HFFc6 (cell line): ENCODE measurements at places on chromosomes 7 and 10.

GRCh38 chr10:119263951-119264617, 56.7 kb downstream of the GRK5 start:
- no peak for DNase-seq

- no peak for DNase-seq
Observed at GRCh38 chr7:50538478-50538877, 26.7 kb downstream of the DDC start.

GRCh38 chr10:24791084-24791726, 67.5 kb upstream of the ARHGAP21 start:
- no peak for DNase-seq

- peak; percentile 71 for DNase-seq
Observed at GRCh38 chr10:103451091-103451813, 918 bp downstream of the CALHM2 start.

DNA sequence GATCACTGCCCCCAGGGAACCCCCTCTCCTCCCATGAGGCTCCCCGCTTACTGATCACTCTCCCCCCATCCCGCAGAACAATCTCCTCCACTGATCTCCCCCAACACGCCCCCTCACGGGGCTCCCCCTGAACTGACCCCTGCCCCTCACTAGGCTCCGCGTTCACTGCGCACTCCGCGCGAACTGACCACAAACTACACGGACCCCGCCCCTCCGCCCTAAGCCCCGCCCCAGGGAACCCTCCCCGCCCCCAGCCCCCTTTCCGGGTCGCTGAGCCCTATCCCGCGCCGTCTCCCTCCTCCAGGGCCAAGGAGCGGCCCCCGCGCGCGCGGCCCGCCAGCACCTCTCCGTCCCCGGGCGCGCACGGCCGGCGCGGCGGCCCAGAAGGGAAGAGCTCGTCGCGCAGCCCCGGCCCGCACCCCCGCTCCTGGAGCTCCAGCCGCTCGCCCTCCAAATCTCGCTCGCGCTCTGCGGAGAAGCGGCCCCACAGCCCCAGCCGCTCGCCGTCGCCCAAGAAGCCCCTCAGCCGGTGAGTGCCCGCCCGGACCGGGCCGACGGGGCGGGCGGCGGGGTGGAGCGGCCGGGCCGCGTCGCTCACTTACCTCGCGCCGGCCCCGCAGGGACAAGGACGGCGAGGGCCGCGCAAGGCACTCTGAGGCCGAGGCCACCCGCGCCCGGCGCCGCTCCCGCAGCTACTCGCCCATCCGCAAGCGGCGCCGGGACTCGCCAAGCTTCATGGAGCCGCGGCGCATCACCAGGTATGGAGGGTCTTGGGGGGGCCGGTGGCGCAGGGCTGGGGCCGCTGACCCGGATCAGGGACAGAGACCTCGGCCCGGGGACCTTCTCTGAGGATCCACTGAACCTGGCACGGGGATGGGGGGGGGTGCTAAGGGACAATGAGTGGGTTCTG, 19.9 kb upstream of the HSPB1 start:
- no peak for DNase-seq

DNA sequence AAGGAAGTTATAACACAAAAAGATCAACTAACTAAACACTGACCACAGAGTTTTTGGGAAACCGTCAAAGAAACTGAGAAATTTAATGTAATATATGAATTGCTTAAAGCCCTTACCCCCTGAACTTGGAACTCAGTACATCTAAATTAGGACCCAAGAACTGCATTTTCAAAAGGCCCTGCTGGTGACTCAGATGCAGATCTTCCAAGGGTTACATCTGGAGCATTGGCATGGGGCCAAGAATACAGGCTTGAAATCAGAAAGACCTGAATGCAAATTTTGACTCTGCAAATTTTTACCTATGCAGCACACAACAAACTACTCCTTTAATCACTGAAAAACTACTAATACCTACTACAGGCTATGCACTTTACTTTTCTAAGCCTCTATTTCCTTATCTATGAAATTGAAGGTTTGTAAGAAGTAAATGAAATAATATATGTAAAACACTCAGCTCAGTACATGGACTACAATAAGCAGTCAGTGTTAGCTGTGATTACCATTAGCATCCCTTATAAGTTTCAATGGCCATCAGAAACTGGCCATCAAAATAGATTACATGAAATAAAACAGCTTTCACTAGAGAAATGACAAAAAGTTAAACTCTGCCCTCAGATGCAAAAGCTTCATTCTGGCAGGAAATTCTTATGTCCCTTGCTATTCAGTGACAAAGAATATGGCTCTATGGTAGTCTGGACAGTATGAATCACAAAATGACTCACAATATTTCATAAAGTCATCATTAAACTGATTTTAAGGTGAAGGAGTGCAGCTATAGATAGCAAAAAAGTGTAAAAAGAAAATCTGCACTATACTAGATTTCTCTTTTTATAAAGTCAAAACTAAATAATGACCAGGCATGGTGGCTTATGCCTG, 43.6 kb downstream of the NSUN6 start:
- peak; percentile 69 for DNase-seq

GRCh38 chr7:111886233-111886632, 320.0 kb downstream of the DOCK4 start:
- no peak for DNase-seq

- DNase-seq, result peak; percentile 98
Observed at GRCh38 chr7:105830405-105831301, 45.7 kb downstream of the ATXN7L1 start.

DNA sequence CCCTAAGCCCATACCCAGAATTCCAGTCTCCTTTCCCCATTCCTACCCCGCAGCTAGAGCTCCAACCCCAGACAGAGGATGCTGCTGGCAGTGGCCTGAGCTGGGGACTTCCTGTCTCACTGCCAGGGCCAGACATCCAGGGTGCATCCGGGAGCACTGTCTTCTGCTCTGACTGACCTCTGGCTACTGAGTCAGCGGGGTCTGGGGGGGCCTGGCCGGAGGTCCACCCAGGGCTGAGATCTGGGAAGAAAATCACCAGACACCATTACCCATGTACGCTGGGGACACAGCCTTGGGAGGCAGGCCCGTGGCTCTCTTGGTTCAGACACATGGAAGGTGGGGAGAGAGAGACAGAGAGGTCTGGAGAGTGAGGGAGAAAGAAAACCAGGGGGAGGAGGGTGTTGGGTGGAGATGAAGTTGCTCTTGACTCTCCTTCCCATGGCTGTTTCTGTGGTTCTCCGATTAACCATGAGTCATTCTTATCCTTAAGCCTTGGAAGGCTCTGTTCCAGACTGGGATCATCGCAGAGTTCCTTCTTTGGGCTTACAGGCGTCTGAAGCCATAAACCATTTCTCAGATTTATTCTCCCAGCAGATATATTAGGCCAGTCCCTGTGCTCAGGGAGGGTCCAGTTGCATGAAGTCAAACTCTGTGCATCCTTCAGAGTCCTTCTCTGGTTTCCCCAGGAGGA, 23.6 kb downstream of the TSPAN15 start:
- peak; percentile 90 for DNase-seq

- DNase-seq, result no peak
Observed at GRCh38 chr7:141114029-141114664, 40.3 kb downstream of the TMEM178B start.

DNA sequence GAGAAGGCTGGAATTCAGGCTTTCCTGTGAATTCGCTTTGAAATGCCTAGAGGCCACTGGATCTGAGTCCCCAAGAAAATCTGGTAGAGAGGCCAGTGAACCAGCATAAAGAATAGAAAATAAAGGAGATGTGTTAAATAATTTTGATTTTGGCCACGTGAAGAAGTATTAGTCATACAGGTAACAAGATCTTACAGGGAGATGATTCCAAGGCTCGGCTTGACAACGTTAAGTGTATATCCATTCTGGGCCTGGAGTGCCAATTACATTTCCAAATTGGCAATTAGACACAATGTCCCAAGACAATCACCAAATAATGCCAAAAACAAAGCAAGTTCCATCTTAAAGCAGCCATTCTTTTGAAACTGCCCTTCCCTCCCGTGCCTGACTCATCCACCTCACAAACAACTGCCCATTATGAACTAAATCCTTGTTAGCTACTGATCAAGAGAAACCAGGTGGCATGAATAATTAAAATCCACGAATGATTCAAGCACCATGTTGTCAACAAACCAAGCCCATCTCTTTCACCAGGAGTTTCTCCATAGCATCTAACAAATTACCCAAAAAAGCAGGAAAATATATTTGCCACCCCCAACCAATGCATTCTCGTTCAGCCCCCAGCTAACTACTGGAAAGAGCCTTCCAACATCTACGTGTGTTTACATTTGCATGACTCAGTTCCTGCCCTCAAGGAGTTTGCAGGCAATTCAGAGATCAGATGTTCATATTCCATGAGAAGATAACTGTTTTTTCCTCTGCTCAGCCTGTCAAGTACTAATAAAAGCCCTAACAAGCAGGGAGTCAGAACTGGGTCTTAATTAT, 8.5 kb downstream of the KCNMA1 start:
- peak; percentile 51 for DNase-seq

GRCh38 chr10:74039561-74040145, 41.7 kb downstream of the VCL start:
- DNase-seq, result peak; percentile 53

- no peak for DNase-seq
Observed at GRCh38 chr7:121011401-121011800, 22.9 kb downstream of the CPED1 start.

DNA sequence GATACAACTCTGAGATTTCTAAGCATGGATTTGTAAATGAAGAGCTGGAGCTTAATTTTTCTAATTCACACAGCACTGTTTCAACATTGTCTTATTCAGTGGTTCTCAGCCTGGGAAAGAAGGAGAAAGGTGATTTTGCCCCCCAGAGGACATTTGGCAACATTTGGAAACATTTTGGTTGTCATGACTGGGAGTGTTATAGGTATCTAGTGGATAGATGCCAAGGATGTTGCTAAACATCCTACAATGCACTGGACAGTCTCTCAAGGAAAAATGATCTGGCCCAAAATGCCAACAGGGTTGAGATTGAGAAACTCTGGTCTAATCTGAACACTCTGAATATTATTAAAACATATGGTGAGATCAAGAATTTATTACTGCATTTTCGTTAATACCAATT, 3.8 kb upstream of the CAV2 start:
- no peak for DNase-seq

DNA sequence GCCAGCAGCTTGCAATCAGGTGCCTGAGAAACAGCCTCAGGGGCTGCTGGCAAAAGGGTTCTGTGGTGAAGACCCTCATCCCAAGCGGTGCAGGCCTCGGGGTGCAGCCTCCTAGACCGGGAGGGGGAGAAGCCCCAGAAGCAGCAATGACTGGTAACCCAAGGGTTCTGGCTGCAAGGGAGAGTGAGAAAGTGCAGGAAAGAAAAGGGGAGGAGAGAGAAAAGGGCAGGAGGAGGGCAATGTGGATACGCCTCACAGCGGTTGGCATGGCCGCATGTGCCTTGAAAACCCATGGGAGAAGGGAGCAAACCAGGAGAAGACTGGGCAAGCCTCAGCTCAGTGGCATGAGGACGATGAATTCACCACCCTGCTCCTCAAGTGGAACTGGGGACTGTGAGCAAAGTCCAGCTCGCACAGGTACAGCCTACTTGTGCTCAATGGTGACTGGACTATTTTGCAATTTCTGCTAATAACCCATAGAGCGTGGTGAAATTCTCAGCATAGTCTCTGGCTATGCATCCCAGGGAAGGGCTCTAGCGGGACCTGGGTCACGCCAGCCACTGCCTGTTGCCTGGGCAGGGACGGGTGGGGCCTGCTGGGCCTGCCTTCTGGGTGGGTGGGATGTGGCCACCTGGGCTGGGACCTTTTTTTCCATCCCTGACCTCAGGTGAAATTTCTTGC, 6.2 kb downstream of the CLRN3 start:
- no peak for DNase-seq

GRCh38 chr7:101442426-101443070, 79.9 kb downstream of the COL26A1 start:
- DNase-seq, result no peak

DNA sequence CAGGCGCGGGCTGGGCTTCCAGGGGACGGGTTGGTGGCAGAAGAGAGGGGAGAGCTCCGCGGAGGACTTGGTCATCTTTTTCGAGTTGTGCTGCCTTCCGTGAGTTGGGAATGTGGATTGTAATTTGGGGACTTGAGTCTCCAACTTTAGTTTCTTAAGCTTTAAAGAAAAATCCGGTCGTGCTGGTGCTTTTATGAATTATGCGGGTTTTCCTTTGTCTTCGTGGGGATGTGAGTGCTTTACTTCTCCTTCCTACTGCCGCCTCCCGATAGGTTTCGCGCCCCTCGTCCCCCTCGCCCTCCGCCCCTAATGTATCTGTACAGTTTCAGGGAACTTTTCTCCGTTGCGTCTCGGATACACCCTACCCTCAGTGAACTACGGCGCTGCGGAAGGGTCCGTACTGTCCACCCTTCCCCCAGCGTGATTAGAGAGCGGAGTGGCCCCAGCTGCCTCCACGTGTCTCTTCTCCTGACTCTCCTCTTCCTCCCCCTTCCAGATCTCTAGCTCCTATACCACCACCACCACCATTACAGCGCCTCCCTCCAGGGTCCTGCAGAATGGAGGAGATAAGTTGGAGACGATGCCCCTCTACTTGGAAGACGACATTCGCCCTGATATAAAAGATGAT, 649 bp downstream of the SCD start:
- no peak for DNase-seq

DNA sequence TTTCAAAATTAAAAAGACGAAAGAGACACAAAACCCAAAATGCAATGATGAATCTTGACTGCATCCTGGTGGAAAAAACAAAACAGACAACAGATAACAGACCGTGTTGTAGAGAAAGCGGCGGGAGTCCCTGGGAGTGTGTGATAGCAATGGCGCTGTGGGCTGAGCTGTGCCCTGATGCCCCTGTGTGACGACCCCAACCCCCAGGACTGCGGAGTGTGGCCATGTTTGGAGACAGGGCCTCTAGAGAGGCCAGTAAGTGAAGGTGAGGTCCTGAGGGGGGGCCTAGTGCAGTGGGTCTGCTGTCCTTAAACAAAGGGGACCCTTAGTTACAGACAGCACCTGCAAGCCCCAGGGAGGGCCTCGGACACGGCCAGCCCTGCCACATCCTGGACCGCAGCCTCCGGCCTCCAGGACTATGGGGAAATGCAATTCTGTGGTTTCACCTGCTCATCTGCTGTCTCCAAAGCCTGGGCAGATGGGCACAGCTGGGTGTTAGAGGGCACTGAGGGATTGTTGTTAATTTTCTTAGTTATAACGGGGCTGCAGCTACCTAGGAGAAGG, 277.7 kb downstream of the DNAJB6 start:
- DNase-seq, result no peak

- DNase-seq, result no peak
Observed at GRCh38 chr7:97130417-97131139, 13.1 kb downstream of the SDHAF3 start.

- DNase-seq, result no peak
Observed at GRCh38 chr10:69455006-69455763, 3.9 kb downstream of the TSPAN15 start.

DNA sequence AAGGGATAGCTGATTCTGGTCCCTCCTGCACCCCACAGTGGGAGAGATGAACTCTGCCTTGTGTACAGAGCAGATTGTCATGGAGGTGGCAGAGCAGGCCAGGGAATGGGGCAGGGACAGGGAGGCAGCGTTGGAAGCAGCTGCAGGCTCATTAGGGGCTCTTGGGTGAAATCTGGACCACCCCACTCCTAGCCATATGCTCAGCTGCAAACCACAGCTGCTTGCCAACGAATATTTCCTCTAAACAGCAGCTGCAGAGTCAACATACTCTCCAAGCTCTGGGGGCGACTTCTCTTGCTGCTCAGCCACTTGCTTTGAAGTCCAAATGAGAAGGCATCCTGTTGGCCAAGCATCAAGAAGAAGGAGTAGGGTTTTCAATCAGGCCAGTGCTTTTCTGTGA, 302.3 kb upstream of the AUTS2 start:
- no peak for DNase-seq

- no peak for DNase-seq
Observed at GRCh38 chr7:13189668-13190067, 502.2 kb downstream of the ARL4A start.

GRCh38 chr7:137388916-137389315, 45.4 kb upstream of the PTN start:
- no peak for DNase-seq
